ENCODE measurements at places on chromosomes 16 and 17.

- DNase-seq, result no peak
Measured at GRCh38 chr16:53711390-53711789, 7.4 kb downstream of the FTO start.

DNA sequence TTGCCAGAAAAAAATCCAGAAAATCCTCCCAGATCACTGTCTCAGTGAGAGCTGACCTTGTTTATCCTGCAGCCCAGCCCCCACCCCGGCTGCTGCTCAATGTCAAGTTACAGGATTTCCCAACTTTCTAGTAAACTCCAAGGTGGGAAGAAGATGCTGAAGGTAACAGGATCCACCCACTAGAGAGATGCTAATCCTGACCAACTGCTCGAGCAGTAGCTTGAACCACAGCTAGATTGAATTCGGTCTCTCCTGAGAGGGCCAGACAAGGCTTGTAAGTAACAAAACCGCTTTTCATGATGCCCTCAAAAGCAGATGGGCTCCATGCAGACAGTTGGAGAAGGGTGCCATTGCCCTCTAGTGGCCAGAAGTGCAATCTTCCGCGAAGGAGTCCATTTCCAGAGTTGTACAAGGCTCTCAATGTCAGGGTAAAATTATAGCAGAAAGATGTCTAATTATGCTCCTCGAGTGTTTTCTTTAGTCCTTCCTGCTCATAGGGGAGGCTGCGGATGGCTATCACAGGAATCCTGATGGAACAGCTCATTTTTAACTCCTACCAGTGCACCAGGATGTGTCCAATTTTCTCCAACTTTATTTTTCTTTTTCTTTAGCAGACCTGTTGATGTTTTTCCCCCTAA is 3.9 kb downstream of the CDH11 start:
- no peak for DNase-seq

DNA sequence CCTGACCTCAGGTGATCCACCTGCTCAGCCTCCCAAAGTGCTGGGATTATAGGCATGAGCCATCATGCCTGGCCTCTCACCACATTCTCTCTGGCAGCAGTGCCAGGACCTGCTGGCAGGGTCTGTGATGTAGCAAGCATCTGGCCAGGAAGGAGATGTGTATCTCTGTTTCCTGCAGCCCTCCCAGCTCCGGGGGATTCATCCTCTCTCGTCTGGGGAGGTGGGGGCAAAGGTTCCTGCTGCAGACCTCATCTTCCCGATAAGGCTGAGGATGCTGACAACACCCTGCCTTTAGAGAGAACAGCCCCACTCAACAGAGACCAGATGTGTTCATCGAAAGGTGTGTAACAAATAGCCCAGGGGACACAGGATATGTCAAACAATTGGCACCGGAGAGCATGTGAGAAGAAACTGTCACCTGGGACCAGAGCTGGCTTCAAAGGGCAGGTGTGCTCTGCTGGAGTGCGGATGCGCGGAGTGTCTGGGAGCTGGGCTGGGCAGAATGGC is 54.8 kb upstream of the SEC14L1 start:
- no peak for DNase-seq

DNA sequence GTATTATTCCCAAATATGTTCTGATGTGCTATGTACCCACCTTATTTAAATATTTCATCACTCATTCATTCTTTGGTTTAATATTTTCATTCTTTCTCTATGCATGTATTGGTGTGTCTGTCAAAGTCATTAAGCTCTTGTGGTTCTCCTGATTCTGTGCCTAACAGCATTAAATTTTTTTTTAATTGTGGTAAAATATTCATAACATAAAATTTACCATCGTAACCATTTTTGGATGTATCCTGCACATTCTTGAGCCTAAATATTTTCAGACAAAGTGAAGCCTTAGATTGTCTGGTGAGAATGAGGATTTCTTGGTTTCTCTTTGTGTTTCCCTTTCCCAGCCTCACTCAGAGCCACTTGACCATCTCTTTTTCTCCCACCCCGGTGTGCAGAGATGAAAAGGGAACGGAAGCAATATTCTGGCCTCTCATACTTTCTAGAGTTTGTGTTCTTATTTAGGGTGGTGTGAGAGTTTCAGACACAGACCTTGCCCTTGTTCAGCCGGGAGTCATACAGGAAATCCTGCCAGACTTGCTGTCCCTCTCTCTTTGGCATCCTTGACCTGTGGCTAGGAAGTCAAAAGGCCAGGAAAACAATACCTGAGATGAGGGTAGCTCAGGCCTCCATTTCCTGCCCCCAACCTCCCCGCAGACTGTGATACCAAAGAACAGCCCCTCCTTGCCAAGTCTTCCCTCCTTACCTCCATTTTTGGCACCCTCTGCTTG is 4.9 kb downstream of the CCL5 start:
- DNase-seq, result no peak

DNA sequence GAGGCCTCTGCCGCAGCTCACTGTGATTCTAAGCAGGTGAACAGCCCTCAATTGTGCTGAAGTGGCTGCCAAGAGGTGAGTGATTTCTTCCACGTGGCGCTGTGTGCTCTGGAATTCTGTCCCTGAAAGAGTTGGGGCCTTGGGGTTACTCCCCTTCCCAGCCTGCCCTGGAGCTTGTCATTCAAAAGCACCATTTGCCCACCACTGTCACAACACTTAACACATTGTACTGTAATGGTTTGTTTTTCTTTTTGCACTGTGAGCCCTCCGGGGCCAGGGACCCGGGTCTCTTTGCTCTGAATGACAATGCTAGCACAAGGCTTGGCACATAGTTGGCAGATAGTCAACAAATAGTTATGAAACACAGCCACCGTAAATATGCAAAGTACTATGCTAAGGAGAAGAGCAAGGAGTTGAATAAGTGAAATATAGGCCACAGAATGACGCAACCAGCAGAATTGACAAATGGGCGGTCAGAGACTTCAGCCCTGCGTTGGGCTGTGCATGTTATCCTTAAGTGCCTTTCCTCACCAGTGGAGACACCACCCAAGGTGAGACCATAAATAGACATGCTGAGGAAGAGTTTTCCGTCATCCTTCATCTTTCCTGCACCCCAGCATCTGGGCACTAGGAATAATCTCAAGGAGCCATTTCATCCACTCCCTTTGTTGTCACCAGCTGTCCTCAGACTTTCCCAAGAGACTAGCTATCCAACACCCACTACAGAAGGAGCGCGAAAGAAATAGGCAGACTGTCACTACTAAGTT is 112.0 kb upstream of the DNAH9 start:
- DNase-seq, result no peak

DNA sequence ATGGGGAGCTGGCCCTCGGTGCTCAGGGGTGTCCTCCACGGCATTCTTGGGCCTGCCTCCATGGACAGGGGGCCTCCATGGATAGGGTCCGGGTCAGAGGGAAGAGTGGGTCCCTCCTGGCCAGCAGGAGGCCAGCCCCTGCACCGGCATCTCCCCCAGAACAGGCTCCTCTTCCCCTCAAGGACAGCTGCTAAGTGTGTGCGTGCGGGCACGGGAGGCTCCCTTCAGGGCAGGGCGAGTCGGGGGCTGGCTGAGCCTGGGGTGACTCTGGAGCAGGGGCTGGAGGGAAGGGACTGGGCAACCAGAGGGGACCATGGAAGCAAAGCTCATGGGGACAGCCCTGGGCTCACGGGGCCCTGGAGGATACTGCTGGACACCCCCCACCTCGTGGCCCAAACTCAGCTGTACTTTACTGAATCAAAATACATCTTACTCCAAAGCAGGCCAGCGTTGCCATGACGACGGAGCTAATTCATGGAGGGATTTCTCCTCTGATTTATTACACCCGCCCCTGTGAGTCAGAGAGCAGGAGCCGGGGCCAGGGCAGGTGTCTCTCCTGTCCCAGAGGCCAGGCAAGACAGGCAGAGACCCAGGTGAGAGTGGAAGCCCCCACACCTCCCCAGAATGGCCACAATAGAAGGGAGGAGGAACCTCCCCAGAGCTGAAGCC is 2.1 kb downstream of the CASKIN1 start:
- DNase-seq, result no peak

- DNase-seq, result no peak
Measured at GRCh38 chr16:85573045-85573695, 40.0 kb upstream of the GSE1 start.

- no peak for DNase-seq
Measured at GRCh38 chr17:20063665-20064648, 54.8 kb downstream of the SPECC1 start.

DNA sequence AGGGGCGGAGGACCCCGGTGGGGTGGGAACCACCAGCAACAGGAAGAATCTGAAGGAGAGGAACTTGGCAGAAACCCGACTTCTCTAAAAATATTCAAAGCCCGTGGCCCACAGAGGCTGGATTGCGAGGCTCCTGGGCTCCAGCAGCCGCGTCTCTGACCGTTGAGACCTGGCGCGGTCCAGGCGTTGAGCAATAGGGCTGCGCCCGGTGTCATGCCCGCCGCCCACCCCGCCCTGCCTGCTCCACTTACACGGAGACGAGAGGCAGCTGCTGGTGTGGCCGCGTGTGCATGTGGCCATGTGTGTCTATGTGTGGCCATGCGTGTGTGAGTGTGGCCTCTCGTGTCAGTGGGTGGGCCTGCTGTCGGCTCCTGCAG is 83.6 kb downstream of the IRF8 start:
- no peak for DNase-seq

- DNase-seq, result no peak
Measured at GRCh38 chr17:37607637-37608331, 1.4 kb downstream of the SYNRG start.

DNA sequence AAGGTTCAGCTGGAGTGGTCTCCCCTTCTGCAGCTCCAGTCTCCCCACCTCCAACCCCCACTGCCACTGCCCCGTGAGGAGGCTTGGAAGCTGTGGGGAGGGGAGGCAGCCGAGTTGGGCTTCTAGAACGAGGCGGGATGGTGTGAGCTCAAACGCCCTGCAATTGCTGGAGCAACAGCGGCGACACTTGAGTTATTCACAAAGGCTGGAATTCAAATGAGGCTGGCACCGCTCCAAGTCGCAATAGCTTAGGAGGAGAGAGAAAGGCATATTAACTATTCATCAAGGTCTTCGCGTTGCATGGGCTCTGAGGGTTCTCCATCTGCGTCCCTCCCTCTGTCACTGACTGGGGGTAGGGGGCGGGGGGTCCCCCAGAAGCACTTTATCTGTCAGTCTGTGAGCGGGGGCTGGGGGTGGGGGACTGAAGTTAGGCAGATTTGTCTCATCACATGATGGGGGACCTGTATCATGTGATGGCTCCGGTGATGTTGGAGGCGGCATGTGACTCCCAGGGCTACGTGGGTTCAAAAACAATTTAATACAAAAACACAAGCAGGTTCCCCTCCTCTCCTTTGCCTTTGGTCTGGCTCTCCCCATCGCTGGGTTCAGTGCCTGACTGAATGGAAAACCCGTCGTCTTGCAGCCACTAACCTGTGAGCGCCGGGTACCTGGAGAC is 70.5 kb downstream of the RBBP6 start:
- peak; percentile 49 for DNase-seq

- no peak for DNase-seq
Measured at GRCh38 chr16:79982361-79982760, 381.8 kb upstream of the MAF start.

DNA sequence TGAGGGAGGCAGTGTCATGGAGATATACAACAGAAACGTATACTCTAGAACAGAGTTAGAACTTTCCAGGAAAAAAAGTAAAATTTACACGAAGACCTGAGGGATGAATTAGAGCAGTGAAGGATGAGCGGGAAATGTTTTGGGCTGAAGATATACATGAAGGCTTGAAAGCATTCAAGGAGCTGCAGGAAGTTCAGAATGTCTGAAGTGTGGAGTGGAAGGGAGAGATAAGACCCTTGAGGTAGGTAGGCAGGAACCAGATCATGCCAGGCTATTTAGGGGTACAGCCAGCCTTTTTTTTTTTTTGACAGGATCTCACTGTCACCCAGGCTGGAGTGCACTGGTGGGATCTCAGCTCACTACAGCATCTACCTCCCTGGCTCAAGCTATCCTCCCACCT is 3.2 kb upstream of the NLK start:
- no peak for DNase-seq

DNA sequence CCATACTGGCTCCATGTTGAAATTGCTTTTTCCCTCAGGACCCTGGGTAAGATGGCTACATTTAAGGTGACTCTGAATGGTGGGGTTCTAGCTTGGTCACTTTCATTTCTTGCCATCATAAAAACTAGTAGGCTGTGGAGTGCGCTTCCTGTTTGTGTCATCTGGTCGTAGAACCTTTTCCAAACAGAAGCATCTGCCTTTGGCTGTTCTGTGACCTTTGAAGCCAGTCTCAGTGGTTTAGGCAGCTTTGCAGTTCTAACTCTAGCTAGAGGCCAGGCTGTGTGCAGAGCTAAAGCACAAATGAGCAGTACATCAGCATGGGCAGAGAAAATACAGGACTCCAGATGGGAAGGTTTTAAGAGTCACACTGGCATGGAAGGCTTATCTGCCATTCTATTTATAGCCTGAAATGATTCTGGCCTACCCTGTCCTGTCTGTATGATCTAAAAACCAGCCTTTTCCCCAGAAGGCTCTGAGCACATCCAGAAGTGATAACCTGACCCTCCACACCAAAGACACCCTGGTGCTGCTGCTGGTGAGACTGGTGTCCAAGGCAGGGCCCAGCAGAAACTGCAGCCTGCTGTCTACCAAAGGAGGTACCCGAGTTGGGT is 8.6 kb downstream of the ESRP2 start:
- no peak for DNase-seq

DNA sequence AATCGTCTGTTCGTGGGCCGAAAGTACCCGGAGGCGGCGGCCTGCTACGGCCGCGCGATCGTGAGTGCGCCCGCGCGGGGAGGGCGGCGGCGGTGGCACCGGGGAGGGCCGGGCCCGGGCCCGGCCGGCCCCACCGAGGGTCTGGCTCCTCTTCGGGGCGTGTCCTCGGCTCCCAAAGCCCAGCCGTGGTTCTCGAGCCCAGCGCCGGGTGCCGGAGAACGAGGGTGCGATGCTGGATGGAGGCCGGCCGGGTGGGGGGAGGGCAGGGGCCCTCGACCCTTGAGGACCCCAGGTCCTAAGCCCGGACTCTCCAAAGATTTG is 375 bp downstream of the STUB1 start:
- DNase-seq, result no peak

GRCh38 chr16:81327447-81328196 is 12.9 kb downstream of the GAN start:
- no peak for DNase-seq

DNA sequence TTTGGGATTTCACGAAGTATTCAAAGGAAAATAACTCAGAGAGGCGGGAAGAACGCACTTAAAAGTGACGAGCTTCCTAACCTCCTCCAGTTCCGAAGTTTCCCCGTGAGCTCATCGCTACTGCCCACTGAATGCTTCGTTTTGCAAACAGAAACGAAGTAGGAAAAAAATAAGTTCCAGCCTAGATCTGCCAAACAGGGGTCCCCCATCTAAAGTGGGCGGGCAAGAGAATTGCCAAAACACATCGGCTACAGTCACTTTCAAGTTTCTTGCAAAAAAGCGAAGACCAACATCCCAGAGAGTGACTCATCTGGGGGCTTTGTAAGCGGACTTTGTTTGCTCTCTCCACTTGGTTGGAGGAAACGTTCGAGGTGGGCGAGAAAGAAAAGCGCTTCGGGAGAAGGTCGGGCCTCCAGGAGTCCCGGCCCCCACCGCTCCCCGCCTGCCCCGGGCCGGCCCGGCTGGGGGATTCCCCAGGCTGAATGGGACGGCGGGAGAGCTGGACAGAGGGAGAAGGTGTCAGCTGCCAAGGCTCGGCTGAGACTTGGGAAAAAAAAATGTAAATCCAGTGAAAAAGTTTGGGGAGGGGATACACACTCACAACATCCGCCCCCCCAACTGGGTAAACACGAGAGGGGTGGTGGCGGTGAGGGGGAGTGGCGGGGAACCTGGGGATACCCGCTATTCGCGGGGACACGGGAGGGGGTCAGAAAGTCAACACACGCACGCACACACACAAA is 1.0 kb downstream of the VEZF1 start:
- no peak for DNase-seq

GRCh38 chr16:23215435-23215834 is 32.9 kb downstream of the SCNN1G start:
- no peak for DNase-seq
